ENCODE measurements at places on chromosomes 13 and 19.

DNA sequence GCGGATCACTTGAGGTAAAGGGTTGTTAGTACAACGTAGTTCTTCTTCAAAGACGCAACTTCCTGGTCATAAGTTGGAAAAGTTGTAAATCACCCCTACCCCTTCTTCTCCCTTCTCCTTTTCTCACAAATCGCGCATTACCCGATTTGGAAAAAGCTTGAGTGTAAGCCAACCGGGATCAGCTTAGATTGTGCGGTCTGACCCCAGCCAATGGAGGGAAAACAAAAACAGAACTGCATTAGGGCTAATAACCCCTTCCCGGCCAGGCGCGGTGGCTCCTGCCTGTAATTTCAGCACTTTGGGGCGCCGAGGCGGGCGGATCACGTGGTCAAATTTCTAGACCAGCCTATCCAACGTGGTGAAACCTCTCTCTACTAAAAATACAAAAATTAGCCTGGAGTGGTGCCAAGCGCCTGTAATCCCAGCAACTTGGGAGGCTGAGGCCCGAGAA is 806 bp downstream of the ZNF90 start:
- peak; percentile 4 for DNase-seq

DNA sequence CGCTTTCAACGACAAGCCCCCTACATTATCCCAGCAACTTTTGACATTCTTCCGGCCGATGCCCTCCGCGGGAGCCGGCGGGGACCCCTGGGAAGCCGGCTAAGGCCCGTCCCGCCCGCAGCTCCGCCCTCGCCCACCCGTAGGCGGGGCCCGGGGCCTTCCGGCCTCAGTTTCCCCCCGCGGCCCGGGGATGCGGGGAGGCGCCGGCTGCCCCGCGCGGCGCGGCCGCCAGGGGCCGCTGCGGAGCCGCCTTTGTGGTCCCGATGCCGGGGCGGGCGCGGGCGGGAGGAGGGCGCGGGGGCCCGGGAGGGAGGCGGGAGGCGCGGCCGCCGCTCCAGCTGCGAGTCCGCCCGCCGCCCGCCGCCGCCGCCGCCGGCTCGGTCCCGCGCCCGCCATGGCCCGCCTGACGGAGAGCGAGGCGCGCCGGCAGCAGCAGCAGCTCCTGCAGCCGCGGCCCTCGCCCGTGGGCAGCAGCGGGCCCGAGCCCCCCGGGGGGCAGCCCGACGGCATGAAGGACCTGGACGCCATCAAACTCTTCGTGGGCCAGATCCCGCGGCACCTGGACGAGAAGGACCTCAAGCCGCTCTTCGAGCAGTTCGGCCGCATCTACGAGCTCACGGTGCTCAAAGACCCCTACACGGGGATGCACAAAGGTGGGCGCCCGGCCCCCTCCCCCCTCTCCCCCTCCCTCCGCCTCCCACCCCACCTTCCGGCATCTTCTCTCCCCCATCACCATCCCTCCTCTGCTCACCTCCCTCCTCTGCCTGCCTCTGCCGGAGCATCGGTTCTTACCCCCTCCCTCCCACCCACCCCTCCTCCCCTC is at the start of gene CELF5:
TSS of gene CELF5 (plus strand) at position 316 of the 823 bp plus-strand sequence. CDS start at position 395, 79 bp downstream.
- DNase-seq: peak; percentile 39

GRCh38 chr13:28329395-28330158 is 165.4 kb downstream of the FLT1 start:
- peak; percentile 70 for DNase-seq

- DNase-seq: no peak
These were observed 454.5 kb downstream of the SUCLA2 start for GRCh38 chr13:47546391-47547225.

GRCh38 chr19:48578891-48579290 is 26.9 kb downstream of the SULT2B1 start:
- DNase-seq: peak; percentile 32
